ENCODE measurements at places on chromosomes 7 and 10.

GRCh38 chr7:92158660-92159575 is 20.0 kb downstream of the LRRD1 start:
- no peak for DNase-seq

- DNase-seq, result no peak
Observed at GRCh38 chr7:134613623-134614347, 32.9 kb upstream of the BPGM start.

- DNase-seq, result no peak
Observed at GRCh38 chr10:103759100-103759781, 96.1 kb downstream of the SH3PXD2A start.

DNA sequence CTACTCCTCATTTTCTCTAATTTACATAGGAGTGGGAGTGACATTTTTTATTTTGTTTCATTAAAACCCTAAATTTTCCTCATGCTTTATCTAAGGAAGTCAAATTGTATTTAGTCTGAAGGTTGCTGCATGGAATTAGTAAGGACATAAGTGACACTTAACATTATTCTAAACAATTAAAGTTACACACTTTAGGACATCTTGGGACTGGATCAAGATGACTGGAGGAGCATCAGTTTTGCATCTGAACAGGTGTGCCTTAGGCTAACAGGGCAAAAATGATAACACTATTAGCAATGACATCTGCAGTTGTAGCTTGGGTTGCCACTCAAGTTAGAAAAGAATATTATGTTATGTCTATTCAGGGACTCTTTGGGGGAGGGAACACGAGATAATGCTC is 199.4 kb downstream of the HDAC9 start:
- DNase-seq, result no peak

DNA sequence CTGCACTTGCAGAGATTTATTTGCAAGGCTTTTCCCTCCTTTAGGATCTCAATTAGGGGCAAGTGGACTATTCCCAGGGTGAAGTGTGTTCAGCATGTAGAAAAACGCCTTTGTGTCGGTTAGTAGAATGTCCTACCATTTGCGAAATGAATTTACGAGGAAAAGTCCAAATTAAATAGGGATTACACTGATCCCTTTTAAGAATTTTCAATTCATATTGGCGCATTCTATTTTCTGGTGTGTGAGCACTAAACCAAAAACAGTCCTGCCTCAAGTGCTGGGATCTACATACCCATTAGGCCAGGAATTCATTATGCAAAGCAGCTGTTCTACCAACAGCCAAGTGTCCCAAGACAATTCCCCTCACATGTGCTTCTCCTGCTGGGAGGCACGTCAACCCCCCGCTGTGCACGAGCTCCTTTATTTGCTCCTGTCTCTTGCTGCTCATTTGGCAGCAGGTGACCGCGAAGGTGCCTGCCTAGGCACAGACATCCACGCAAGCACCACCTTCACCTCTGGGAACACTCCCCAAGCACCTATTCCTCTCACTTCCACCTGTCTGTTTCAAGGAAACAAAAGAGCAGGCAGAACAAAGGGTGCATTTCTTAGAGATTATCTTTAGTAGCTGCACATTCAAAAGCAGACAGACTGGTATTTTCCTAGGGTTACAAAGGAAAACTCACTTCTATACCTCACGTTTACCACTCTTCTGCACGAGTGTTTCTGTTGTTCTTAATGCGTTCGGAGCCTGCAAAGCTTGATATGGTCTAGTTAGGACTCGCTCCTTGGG is 134.6 kb upstream of the FGFR2 start:
- no peak for DNase-seq

DNA sequence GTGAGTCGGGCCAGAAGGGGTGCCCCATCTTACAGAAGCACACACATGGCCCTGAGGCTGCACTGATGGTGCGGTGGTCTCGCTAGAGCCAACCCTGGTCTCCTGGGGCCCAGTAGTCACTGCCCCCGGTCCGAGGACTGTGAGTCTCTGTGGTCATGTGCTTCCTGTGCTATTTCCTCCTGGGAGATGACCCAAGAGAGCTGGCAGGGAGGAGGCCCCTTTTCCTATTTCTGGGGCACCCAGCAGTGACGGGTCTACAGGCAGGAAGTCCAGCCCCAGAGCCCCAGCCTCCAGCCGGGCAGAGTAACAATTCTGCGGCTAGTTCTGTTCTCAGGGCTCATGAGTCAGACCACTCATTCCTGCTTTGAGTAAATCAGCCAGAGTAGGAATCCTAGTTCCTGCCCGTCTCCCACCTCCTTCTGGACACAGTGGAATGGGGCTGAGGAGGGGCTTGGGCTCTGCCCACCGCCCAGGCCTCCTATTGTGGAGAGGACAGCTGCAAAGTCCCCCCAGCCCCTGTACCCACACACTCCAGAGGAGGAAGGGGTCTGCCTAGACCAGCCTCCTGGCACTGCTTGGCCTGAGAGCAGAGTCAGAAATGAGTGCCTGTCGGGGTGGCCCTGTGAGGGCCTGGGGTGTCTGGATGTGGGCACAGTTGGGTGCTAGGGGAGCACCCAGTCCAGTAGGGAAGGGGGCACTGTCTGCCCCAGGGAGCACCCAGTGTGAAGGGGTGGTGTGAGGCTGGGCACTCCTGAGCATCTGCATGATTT is 80.5 kb upstream of the PPIF start:
- DNase-seq, result no peak

Measured in stimulated activated CD8-positive, alpha-beta memory T cell treated with anti-CD3 and anti-CD28 coated beads, Interleukin-12 subunit alpha, Interleukin-12 subunit beta, amount 100 ng/mL, for 1 hour (primary cell).